Cortex of kidney (tissue), 1 donor: ENCODE measurements at places on chromosomes 1 and 21.

DNA sequence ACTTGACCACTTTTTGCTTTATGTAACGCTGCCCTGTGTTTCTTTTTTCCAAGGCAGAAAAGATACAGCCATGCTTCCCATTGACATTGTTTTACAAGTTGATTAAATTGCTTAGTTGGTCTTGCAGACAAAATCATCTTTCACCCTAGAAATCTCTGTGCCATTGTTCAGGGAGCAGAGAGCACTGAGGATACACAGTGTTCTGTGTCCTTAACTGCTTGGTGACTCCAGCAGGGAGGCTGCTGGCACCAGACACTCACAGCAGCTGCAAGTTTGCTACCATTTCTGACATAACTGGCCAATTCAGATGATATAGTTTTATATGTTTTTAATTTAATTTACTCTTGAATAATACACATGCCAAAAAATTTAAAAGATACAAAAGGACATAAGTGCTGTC, 118.7 kb downstream of the RGS2 start:
- DNase-seq: no peak

GRCh38 chr21:38083535-38083934, 167.3 kb upstream of the KCNJ6 start:
- no peak for DNase-seq

DNA sequence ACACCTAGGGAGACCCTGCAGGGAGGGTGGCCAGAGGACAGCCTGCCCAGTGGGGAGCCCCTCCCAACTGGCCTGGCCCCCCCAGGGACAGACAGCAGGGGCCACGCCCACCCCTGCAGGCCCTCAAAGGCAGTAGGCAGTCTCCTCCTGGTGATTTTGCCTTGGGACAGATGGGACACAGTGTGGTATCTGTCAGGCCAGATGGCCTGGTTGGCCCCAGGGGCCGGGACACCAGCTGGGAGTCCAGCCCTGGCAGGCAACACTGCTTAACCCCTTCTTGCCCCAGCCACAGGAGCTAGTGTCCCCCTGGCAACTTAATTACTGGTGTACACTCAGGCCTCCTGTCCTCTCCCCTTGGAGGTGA, 17.8 kb downstream of the IFFO2 start:
- no peak for DNase-seq

- DNase-seq: no peak
Observed at GRCh38 chr1:81836007-81836626, 35.4 kb downstream of the ADGRL2 start.

- DNase-seq: no peak
Observed at GRCh38 chr1:59071289-59071688, 225.6 kb upstream of the FGGY start.

DNA sequence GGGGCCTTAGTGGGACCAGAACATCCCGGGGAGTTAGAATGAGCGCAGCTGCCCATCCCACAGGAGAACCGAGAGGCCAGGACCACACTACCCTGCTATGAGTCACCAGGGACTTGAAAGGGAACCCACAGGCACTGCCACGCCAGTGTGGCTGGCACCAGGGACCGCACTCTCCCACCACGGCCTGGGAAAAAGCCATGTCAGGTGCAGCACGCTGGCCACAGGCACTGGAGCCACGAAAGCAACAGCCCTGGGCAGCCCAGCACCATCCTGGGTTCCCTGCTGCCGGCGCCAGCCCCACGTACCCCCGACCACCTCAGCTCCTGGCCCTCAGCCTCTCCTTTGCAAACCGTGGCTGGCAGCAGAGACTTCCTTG, 14.1 kb upstream of the TMEM240 start:
- DNase-seq: no peak

DNA sequence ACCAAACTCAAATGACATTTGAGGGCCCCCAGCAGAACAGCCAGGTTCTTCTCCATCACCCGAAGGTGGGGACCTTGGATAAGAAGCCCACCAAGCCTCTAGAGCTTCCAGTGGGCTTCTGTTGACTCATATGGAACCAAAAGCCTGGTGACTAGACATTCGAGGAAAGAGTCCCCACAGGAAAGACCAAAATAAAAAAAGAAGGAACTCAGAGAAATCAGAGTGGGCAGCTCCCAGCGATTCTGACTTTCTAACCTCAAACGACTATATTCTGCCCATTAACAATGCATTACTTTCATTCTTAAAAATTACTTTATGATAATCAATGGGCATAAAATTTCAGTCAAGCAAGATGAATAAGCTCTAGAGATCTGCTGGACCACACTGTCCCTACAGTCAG, 9.6 kb upstream of the CHIT1 start:
- no peak for DNase-seq

GRCh38 chr1:200738949-200739651, 407 bp downstream of the CAMSAP2 start:
- DNase-seq: peak; percentile 50

DNA sequence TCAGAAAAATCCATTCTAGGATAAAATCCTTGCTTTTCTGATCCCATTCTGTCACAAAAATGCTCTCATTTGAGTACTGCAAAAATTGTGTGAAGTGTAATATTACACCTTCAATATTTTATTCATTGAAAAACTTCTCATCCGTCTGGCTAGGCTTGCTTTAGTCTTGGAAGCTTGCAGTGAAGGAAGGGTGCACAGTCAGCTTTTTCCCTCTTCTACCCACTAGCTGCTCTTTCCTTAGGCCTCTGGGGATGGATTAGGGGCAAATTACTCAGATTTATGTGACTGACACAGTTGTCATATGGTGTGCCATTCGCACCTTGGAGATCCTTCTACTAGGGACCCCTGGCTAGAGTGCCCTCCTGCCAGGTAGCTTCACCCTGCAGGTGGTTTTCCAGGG, 32.1 kb downstream of the OVAAL start:
- DNase-seq: no peak

GRCh38 chr1:162111572-162111971, 42.1 kb downstream of the NOS1AP start:
- DNase-seq: no peak

GRCh38 chr1:181398544-181398943, 84.8 kb upstream of the CACNA1E start:
- DNase-seq: no peak

DNA sequence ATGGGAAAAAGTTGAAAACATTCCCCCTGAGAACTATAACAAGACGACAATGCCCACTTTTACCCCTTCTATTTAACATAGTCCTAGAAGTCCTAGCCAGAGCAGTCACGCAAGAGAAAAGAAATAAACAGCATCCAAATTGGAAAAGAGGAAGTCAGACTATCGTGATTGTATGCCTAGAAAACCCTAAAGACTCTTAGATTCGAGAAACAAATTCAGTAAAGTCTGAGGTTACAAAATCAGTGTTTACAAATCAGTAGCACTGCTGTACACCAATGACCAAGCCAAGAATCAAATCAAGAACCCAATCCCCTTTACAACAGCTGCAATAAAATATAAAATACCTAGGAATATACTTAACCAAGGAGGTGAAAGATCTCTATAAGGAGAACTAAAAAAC, 72.4 kb downstream of the POU2F1 start:
- DNase-seq: no peak

DNA sequence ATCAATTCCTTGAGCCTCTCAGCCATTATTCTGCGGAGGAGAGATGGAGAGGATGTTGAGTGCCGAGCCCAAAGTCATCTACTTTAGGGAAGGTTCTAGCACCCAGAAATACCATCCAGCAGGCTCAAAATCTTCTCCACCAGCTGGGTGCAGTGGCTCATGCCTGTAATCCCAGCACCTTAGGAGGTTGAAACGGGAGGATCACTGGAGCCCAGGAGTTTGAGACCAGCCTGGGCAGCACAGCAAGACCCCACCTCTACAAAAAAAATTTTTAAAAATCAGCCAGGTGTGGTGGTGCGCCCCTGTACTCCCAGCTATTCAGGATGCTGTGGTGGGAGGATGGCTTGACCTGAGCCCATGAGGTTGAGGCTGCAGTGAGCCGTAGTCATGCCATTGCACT, 39.5 kb upstream of the CAPZB start:
- no peak for DNase-seq

DNA sequence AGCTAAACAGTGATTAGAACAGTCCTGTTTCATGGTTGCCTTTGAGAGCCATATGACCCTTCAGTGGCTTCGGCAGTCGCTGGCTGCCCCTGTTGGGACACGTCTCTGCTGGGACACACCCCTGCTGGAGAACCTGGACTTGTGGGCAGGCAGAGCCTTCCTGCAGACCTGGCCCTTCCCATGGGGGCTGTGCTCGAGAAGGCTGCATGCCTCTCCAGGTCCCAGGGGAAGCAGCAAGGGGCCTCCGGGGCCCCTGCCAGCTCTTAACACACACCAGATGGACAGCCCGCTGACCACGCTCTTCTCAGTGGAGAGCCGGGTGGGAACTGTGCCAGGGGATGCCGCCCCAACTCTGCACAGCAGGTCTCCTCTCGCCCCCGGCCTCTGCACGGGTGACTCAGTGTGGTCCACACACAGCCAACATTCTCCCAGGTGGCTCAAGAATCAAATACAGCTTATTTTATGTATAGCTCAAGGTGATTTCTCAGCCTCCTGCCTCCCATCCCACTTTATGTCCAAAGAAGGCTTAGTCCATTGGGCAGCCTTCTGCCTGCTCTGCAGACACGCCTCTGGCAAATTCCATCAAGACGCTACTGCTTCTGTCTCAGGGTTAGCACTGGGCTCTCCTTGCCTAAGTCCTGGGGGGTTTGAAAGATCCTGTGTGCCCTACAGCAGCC, 450.8 kb downstream of the KIF26B start:
- no peak for DNase-seq

DNA sequence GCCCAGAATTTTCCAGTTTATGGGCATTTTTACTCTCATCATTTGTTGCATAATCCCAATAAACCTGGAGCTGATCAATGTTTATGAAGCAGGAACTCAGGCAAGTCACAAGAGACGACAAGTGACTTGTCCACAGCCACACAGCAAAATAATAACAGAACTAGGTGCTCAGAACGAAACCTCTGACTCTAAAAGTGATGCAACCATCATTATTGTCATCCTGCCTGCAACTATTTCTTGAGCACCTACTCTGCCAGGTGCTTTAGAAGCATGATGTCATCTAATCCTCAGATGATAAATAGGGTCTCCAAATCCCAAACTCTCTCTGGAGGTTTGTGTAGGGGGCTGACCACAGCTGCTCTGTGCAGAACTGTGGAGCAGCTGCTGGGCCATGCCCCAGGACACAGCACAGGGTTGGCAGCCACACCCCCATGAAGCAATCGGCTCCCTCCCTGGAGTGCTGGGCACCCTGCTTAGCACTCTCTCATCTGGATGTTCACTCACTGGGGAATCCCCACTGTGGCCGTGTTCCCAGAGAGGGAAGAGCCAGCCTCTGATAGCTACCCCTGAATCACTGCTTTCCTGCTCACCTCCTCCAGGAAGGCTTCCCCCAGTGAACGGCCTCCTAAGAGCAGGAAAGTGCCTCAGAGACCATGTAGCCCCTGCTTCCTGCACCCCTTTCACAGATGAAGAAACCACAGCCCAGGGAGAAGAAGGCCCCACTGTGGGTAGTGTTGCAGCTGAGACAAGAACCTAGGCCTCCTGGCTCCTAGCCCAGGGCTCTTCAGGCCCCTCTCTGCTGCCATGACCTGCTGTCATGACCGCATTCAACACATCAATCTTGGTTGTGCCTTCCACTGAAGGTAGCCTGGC, 2.1 kb downstream of the TTC22 start:
- DNase-seq: no peak

- no peak for DNase-seq
Observed at GRCh38 chr1:183986941-183987340, 50.6 kb downstream of the COLGALT2 start.

DNA sequence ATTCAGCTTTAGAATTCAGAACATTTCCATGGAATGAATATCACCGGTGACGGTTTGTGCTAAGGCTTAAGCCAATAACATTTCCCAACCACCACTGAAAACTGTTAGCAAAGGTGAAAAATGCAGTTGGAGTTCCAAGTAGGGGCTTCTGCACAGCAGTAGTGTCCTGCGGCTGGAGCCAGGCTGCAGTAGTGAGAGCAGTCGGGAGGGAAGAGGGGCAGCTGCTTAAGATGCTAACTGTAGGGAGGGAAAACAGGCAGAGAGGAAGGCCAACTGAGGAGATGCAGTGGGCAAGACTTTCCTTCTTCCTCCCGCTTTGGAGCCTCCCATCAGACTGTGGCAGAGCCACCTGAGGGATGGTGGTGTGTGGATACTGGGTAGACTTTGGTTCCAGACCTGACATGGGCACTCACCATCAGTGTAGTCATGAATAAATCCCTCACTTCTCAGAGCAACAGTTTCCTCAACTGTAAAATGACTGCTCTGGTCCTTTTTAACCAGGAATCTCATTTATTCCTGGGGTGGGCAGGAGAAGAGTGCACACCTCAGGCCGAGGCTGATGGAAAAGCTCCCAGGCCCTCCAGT, 3.2 kb downstream of the F3 start:
- DNase-seq: no peak

GRCh38 chr1:93702111-93702827, 20.6 kb upstream of the BCAR3 start:
- DNase-seq: no peak

- DNase-seq: no peak
Observed at GRCh38 chr1:26364956-26365355, 7.6 kb downstream of the ZNF683 start.

- DNase-seq: no peak
Observed at GRCh38 chr1:44464361-44464760, 59.3 kb downstream of the RNF220 start.

DNA sequence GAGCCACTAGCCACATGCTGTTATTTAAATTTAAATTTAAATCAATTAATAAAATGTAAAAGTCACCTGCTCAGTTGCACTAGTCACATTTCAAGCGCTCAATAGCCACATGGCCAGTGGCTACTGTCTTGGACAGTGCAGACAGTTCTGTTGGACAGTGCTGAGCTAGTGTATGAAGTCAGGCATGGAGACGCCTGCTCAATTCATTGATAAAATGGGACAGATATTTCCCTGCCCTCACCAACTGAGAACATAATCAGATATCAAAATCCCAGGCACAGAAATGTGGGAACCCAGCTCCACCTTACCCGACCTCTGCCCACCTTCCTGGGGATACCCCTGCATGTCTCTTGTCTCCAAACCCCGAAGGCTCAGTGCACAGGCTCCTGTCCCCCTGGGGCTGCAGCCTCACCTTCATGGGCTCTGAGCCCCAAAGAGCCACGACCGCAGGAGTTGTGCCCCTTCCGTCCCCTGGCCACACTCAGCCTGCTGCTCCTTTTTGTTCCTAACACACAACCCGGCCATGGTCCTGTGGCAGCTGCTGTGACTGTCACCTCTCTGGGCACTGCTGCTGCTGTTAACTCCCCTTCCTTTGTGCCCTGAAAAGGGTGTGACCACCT, 63.5 kb downstream of the TCP10L start:
- no peak for DNase-seq

GRCh38 chr1:158208586-158209116, 28.0 kb downstream of the CD1D start:
- no peak for DNase-seq

DNA sequence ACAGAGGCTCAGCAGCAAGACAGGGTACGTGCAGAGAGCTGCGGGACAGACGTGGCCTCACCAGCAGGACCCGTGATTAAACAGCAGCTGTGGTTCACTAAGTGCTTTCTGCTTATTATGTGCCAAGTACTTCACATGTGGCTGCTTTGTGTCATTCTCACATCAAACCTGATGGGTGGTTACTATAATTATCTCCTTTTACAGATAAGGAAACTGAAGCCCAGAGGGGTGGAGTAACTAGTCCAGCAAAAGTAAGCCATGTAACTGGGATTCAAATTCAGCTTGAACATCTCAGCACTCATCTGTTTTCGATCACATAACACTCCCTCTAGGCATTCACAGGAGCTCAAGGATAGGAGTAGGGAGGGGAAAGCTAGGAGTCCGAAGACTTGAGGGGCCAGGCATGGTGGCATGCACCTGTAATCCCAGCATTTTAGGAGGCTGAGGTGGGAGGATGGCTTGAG, 50.8 kb upstream of the CLIC4 start:
- no peak for DNase-seq
